ENCODE measurements at places on chromosomes 4 and X.

- no peak for DNase-seq
These were observed 905.3 kb upstream of the INTU start for GRCh38 chr4:126727461-126727860.

DNA sequence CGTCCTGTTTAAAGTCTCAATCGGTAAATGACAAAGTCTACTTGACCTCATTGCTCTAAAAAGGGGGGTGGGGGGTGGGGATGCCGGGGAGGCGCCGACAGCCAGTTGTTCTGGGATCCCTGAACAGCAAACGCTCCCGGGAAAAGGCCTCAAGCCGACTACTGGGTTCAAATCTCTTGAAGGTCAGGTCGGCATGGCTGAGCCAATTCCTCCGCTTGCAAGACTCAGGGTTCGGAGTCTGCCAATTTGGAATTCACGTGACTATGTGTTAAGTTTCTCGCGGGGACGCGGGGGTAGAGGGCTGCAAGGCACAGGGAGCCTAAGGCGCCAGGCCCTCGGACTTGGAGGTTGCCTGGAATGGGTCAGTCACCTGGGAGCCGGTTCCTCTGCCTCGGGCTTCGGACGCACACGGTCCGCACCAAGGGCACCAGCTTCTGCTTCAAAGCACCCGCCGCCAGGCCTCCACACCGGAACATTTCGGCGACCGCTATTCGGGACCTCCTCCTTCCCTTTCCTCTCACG is 399 bp downstream of the AIFM1 start:
- no peak for DNase-seq

- no peak for DNase-seq
These were observed 86.0 kb downstream of the FUNDC1 start for GRCh38 chrX:44456685-44457084.

DNA sequence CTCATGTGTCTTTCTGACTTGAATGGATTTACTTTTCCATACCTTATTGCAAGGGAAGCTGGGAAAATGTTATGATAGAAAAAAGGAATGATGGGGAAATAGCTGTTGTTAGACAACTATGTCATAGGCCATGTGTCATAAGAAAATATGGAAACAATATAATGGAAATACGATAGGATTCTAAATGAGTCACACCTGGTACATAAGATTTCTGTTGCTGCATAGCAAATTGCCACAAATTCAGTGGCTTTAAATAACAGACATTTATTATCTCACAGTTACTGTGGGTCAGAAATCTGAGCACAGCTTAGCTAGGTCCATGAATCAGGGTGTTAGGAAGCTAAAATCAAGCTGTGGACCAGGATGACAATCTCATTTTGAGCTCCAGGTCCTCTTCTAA is 44.6 kb upstream of the ANKRD50 start:
- DNase-seq: no peak

DNA sequence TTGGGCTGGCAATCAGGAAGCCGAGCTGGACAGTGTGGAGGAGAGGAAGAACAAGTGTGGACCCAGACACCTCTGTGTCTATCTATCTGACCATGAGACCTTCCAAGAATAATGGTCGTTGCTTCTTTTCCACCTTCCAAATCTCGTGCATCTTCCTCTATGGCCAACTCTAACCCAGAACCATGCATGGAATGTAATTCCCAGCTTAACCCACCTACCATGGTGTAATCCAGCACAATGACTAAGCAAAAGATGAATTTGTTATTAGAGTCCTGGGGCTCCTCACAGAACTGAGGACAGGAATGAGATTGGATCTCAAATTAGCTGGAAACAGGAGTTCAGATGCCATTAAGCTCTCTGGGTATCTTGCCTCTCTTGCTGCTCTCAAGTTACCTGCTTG is 17.4 kb upstream of the TMEM184C start:
- DNase-seq: no peak

DNA sequence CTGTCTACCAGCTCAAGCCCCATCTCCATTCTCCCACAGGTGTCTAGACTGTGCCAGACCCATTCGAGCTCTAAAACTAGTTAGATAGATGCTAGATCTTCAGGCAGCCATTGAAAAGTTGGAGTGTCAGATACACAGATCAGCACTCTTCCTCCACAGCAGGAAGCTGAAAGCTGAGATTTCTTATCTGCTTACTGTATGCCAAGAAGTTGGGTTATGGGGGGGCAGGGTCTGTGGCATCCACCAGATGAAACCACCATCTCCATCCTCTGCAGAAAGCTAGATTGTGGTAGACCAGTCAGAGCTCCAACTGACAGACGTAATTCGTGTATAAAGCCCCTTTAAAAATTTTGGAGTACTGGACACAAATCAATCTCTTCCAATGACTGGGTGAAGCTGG is 54.8 kb downstream of the ADAM29 start:
- DNase-seq: no peak

DNA sequence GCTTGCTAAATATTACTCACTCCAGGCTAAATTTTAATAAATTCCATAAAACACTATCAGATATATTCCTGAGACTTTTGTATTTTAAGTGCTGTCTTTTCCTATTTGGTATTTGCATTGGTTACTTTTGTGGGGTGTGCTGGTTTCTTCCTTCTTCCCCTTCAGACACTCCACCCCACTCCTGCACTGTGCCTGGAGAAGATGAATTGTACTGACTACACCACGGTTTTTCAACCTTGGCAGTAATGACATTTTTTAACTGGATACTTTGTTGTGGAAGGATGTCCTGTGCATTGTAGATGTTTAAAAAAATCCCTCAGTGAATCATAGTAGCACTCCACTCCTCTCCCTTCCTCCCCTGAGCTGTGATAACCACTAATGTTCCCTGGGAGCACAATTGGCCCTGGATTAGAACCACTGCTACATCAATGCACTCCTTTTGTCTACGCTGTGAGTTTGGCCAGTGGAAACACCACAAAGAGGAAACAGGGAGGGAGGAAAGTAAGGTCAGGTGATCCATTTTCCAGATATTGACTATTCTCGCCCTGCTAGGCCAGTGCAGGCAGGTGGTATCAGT is 36.3 kb downstream of the SNCA start:
- DNase-seq: no peak

Data from stimulated activated CD4-positive, alpha-beta T cell treated with anti-CD3 and anti-CD28 coated beads, TNF-alpha, amount 100 ng/mL, for 4 hours (primary cell).